ENCODE measurements at places on chromosomes 6 and 20. TPM values are rescaled to one million over a fixed set of nuclear protein-coding genes. Genes with fewer than 3 reads are reported as not detected.
A peak's percentile ranks its signal among the peaks of the same experiment; 100 is the strongest.

GRCh38 chr6:157376241-157376640 lies 4.7 kb upstream of the ZDHHC14 start:
- H3K27ac ChIP-seq: no peak overlapping the region
- no peak for DNase-seq
- no peaks in the 10 kb centered on the region for H3K36me3 ChIP-seq
- H3K27me3 ChIP-seq: peaks cover 21% of the 10 kb centered on the region
- H3K4me3 ChIP-seq: no peak overlapping the region

DNA sequence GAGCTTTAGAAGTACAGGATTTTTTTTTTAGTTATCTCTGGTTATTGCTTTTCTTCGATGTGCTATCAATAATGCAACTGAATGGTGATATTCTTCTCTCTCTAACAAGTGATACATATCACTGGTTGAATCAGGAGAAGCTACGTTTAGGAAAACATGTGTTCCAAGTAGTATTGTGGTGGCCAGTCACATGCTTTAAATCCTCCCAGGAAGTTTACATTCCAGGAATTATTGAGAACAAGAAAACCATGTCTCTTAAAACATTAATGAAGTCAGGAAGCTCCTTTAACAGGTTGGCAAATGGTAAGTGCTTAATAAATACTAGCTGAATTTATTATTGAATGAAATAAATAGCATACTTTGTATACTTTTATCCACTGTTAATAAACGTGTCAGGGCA lies 371.1 kb downstream of the BCKDHB start:
- DNase-seq: no peak
- no peak overlapping the region for H3K4me3 ChIP-seq
- no peaks in the 10 kb centered on the region for H3K4me1 ChIP-seq
- H3K27ac ChIP-seq: no peak overlapping the region
- no peaks in the 10 kb centered on the region for H3K36me3 ChIP-seq
- H3K27me3 ChIP-seq: no peaks in the 10 kb centered on the region

- peaks cover 3% of the 10 kb centered on the region for H3K36me3 ChIP-seq
- DNase-seq: no peak
- no peaks in the 10 kb centered on the region for H3K27me3 ChIP-seq
- H3K27ac ChIP-seq: no peak overlapping the region
- peak overlapping the region; percentile 96 for H3K4me3 ChIP-seq
These were observed 2.6 kb downstream of the NT5E start for GRCh38 chr6:85452441-85452881.

- no peak overlapping the region for H3K27ac ChIP-seq
- no peak overlapping the region for H3K4me3 ChIP-seq
- DNase-seq: no peak
- peaks cover 4% of the 10 kb centered on the region for H3K36me3 ChIP-seq
- peaks cover 7% of the 10 kb centered on the region for H3K4me1 ChIP-seq
- peaks cover 8% of the 10 kb centered on the region for H3K27me3 ChIP-seq
These were observed 33.2 kb downstream of the ANKS1A start for GRCh38 chr6:34922177-34922663.

DNA sequence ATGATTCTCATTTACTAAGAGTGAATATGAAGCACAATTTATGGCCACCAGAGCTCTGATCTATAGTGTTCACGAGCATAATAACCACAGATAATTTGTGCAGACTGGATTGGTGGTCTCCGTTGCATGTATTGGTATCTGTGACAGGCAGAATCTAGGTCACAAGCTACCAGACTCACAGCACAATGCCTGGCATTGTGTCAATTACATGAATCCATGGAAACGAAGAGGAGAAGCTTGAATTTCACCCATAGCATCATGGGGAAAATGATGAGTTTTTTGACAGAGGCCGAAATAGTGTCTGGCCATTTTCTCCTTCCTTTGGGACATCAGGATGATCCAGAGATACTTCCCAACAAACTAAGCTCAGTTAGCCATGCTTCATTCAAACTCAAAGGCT lies 52.3 kb upstream of the TMEM170B start:
- H3K36me3 ChIP-seq: no peaks in the 10 kb centered on the region
- H3K4me1 ChIP-seq: no peaks in the 10 kb centered on the region
- no peak for DNase-seq
- no peak overlapping the region for H3K27ac ChIP-seq
- no peak overlapping the region for H3K4me3 ChIP-seq

DNA sequence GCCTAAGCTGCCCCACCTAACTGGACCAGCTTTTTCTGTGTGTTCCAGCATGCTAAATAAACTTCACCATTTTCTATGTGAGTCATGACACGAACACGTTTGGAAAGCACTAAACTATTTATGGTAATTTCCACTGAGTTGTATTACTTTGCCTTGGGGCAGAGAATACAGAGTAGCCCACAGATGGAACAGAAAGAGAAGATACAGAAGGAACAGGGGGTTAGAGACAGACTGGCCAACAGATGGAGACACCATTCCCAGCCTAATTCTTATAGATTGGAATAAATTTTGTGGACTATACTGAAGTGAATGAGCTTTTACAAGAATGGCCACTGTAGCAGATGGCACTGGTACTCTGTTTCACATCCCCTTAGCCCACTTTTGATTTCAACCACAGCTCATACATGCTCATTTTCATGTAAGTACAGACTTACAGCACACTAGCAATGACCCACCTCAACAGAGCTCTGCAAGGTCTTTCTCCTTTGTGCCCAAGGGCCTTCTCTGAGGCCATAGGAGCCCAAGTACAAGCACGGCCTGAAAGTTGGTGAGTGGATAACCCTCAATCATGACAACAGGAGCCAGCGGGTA lies 13.1 kb upstream of the NT5DC1 start:
- no peak for DNase-seq
- H3K27ac ChIP-seq: no peak overlapping the region
- no peaks in the 10 kb centered on the region for H3K36me3 ChIP-seq
- H3K4me1 ChIP-seq: peaks cover 8% of the 10 kb centered on the region
- peaks cover 6% of the 10 kb centered on the region for H3K27me3 ChIP-seq
- no peak overlapping the region for H3K4me3 ChIP-seq

- DNase-seq: no peak
- H3K27ac ChIP-seq: peak within 1 kb of the TSS; percentile 97
- H3K4me1 ChIP-seq: peaks cover 30% of the 10 kb centered on the region
These were observed at the start of gene NFATC2 for GRCh38 chr20:51542571-51543421. TSS of gene NFATC2 (minus strand) at chr20:51542719. CDS start at chr20:51542499, 220 bp downstream.

PRICKLE4 gene
- not detected for total RNA-seq

SYTL3 gene
- total RNA-seq: 71.7 TPM

DNA sequence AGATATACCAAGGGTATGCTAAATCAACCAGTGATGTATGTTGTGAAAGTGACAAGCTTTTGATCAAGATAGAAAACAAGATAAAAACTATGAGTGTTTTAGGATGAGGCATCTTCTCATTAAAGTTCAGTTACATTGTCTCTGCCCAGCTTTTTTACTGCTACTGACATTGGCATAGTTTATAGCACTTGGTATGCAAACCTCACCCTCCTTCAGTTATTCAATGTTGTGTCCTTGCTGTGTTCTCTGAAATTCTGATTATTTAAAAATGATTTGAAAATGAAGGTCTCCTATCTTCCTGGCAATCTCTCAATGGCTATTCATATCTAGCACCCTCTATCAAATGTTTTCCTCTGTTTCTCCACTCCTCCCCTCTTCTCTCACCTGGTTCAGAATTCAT lies 6.7 kb upstream of the MYLIP start:
- H3K27me3 ChIP-seq: peaks cover 33% of the 10 kb centered on the region
- no peak overlapping the region for H3K4me3 ChIP-seq
- no peaks in the 10 kb centered on the region for H3K36me3 ChIP-seq
- H3K27ac ChIP-seq: no peak overlapping the region
- no peak for DNase-seq
- H3K4me1 ChIP-seq: no peaks in the 10 kb centered on the region

GRCh38 chr20:14005996-14006395 lies 10.7 kb downstream of the MACROD2 start:
- H3K27me3 ChIP-seq: no peaks in the 10 kb centered on the region
- DNase-seq: no peak
- H3K4me1 ChIP-seq: no peaks in the 10 kb centered on the region
- no peak overlapping the region for H3K27ac ChIP-seq

RPS10 gene
- 1,529 TPM for total RNA-seq

SNX21 gene
- total RNA-seq: 2.0 TPM

- H3K27ac ChIP-seq: no peak overlapping the region
- H3K4me1 ChIP-seq: peaks cover 2% of the 10 kb centered on the region
- H3K27me3 ChIP-seq: peaks cover 25% of the 10 kb centered on the region
- no peak overlapping the region for H3K4me3 ChIP-seq
- no peak for DNase-seq
These were observed 14.3 kb upstream of the FAM135A start for GRCh38 chr6:70398783-70399728.

GRCh38 chr6:139519571-139520031 lies 145.2 kb upstream of the CITED2 start:
- H3K36me3 ChIP-seq: no peaks in the 10 kb centered on the region
- no peak overlapping the region for H3K27ac ChIP-seq
- no peak overlapping the region for H3K4me3 ChIP-seq

- no peaks in the 10 kb centered on the region for H3K36me3 ChIP-seq
- no peaks in the 10 kb centered on the region for H3K4me1 ChIP-seq
- DNase-seq: no peak
- H3K27me3 ChIP-seq: no peaks in the 10 kb centered on the region
- H3K27ac ChIP-seq: no peak overlapping the region
- no peak overlapping the region for H3K4me3 ChIP-seq
These were observed 66.7 kb upstream of the DEFB112 start for GRCh38 chr6:50116390-50116789.

GRCh38 chr6:148416330-148416965 lies 73.8 kb downstream of the SASH1 start:
- H3K4me1 ChIP-seq: no peaks in the 10 kb centered on the region
- no peak overlapping the region for H3K27ac ChIP-seq
- no peak for DNase-seq
- no peak overlapping the region for H3K4me3 ChIP-seq
- H3K27me3 ChIP-seq: peaks cover 7% of the 10 kb centered on the region
- no peaks in the 10 kb centered on the region for H3K36me3 ChIP-seq

Measured in activated naive CD8-positive, alpha-beta T cell treated with anti-CD3 and anti-CD28 coated beads, Interleukin-2, amount 10 ng/mL, durations not matched to agents 7 days and 5 days (primary cell).